Suppressor macrophage treated with lipopolysaccharide for 4 hours (primary cell): ENCODE measurements at places on chromosomes 16 and 17.
A peak's percentile ranks its signal among the peaks of the same experiment; 100 is the strongest.

GRCh38 chr16:9395958-9396359 is 304.5 kb downstream of the HAPSTR1 start:
- no peak for DNase-seq

- no peak for DNase-seq
Measured at GRCh38 chr16:83312718-83313245, 495.0 kb upstream of the HSBP1 start.

- no peak for DNase-seq
Measured at GRCh38 chr17:28406473-28406814, 432 bp upstream of the SLC46A1 start.

GRCh38 chr17:42651392-42651791 is 7.7 kb upstream of the TUBG2 start:
- no peak for DNase-seq

- DNase-seq, result peak; percentile 55
Measured at GRCh38 chr16:66899945-66900710, 18.6 kb downstream of the CDH16 start.

DNA sequence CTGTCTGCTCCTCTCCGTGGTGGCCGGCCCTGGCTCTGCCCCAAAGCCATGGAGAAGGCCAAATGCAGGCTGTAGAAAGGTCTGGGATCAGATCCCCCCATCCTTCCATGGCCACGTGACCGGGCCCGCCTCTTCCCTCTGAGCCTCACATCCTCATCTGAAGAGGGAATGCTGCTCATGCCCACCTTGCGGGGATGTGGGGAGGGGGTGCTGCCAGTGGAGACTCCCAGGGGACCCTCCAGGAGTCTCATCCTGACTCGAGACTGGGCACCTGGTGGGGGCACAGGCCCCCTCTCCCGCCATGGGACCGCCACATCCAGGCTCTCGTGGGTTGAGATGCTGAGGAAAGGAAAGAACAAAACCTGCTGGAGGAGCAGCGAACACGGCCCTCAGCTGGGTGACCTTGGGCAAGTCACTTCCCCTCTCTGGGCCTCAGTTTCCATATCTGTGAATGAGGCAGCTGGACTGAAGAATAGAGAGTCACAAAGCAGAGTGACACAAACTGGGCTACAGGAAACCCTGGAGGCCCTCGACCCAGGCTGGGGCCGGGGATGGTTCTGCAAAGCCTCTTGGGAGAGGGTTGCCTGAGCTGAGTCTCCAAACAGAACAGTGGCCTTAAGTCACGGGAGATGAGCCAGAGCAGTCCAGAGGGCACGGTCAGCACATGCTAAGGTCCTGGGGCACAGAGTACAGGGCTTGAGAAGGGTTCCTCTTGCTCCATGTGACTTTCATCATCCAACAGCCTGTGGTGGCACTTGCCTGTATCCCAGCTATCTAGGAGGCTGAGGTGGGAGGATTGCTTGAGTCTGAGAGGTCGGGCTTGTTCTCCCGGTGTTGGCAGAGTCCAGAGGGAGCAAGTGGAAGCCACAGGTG is 30.1 kb downstream of the SOCS1 start:
- DNase-seq, result no peak

DNA sequence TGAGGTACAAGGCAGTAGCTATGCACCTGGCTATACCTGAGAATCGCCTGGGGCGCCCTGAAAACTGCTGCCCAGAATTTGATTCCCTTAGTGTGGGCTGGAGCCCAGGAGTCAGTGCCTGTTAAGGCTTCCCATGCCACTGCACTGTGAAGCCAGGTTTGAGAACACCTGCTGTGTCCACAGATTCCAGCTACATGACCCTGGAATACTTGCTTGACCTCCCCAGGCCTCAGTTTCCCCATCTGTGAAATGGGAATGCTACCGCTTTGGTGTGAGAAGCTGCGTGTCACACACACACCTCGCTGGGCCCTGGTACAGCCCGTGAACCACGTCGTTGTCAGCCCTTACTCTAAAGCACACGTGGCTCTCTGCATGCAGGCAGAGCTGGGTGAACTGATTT is 271.0 kb downstream of the C16orf95 start:
- DNase-seq, result no peak

DNA sequence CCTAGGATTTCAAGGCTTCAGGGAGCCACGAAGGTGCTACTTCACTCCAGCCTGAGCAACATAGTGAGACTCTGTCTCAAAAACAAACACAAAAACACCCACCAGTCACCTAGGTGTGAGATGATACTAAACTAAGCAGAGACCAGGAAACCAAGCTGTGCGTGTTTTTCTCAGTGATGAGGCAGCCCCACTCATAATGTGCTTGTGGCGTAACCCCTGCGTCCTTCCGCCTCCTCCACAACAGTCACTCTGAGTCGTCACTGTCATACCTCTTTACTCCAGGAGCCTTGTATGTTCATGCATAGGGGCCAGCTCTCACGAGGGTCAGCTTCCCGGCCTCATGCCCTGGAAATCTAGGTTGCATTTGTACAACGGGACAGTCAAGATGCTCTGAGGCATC is 31.1 kb upstream of the SLC47A1 start:
- peak; percentile 25 for DNase-seq

GRCh38 chr17:48307814-48308411 is 122.1 kb downstream of the SKAP1 start:
- DNase-seq, result peak; percentile 64

DNA sequence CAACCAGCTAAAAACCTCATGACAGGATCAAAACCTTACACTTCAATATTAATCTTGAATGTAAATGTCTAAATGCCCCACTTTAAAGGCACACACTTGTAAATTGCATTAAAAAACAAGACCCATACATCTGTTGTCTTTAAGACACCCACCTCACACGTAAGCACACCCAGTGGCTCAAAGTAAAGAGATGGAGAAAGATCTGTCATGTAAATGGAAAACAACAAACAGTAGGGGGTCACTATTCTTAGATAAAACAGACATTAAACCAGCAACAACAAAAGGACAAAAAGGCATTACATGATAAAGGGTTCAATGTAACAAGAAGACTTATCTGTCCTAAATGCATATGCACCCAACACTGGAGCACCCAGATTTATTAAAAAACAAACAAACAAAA is 35.6 kb downstream of the SDR42E1 start:
- DNase-seq, result no peak

DNA sequence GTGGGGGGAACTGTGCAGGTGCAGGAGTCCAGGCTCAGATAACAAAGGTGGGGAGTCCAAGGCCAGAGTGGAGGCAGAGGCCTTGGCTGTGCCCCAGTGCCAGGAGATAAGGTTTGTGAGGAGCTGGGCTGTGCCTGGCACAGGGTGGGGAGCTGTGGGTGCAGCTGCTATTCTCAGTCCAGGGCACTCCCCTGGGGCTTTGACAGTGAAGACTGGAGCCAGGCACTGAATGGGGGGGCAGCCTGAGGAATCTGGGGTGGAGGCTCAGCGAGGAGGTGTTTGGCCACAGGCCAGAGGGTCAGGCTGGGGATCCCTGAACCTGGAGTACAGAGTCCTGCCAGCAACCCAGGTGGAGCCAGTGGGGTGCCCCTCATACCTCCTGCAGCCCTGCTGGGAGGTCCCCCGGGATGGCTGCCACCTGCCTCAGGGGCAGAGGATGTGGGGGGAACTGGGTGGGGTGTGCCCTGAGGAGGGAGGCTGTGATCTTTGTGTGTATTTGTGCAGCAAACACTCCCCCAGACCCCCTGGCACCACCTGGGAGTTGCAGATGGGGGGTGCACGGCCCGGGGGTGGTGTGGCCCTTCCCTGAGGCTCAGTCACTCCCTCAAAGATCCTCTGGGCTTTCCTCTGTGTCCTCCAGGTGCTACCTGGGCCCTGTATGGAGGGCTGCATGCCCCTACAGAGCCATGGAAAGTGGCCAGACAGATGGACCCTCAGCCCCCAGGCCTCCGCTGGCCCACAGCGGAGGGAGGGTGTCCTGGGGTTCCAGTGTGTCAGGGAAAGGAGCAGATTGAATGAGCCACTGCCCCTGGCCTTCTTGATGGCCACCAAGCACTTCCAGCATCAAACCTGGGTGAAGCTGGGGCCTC is 44.5 kb upstream of the SMPD3 start:
- DNase-seq, result no peak

DNA sequence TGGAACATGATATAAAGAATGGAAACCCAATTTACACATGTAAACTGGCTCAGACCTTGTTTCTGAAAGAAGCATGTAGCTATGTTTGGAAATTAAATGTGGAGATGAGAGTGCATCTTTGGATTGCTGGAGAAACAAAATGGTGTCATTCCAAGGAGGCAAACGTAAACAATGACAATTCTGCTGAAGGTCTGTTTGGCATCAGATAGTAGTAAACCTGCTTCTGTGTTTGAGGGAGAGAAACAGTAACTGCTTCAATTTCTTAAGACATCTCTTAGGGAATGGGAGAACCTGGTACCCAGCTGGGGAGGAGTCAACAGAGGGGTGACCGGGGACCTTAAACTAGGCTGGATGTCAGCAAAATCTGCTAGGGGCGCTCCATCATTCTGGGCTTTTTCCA is 23.5 kb downstream of the GPRC5B start:
- DNase-seq, result no peak

DNA sequence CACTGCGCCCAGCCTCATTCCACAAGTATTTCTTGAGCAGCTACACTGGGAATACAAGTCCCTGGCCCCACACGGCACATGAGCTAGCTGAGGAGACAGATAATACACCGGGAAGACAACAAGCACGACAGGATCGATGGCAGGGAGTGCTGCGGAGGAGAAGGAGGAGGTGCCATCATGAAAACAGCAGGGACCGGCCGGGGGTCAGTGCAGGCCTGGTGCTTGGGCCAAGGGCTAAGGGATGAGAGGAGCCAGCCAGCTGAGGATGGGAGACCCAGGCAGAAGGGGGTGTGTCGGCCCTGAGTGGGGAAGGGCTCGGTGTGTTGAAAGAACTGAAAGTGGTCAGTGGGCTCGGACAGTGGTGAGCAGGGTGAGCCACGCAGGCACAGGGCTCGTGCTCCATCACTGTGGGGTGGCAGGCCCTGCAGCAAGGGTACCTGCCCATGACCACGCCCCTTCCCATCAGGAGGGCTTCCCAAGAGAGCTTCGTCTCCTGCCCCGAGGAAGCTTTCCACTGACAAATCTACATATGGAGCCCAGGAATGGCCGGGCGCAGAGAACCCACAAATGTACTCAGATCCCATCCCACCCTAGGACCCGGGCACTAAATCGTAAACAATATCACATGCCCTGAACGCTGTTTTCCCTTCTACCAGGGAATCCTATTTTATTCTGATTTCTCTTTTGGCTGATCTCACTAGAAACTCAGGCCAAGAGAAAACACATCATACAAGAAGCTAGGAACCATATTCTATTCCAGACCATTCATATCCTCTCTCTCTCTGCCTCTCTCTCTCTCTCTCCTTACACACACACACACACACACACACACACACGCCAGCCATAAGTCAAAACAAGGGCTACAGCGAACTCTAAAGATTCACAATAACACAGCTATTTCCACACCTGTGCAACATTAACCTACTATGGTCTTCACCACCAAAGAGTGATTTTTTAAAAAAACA is 50.7 kb upstream of the TNRC6C start:
- DNase-seq, result no peak

- no peak for DNase-seq
Measured at GRCh38 chr17:14864127-14864526, 401.0 kb downstream of the PMP22 start.

DNA sequence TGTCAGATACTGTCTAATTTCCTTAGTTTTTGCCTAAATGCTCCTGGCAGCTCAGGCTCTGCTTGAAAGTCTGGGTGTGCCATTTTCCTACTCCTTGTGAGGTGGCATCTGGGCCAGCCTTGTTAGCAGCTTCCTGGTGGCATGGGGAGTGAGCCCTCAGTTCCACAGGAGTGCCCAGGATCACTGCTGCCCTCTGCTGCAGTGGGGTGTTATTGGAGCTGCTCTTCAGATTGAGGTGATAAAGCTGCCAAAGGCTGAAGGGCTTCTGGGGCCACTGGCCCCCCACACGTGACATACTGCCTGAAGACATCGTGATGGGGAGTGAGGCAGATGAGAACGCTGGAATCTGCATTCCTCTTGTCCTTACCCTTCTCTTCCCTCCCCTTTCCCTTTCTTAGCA is 27.4 kb downstream of the CEP95 start:
- DNase-seq, result no peak

GRCh38 chr16:22874394-22874793 is 60.4 kb downstream of the HS3ST2 start:
- DNase-seq, result no peak

- no peak for DNase-seq
Measured at GRCh38 chr16:17861981-17862479, 391.3 kb upstream of the XYLT1 start.

DNA sequence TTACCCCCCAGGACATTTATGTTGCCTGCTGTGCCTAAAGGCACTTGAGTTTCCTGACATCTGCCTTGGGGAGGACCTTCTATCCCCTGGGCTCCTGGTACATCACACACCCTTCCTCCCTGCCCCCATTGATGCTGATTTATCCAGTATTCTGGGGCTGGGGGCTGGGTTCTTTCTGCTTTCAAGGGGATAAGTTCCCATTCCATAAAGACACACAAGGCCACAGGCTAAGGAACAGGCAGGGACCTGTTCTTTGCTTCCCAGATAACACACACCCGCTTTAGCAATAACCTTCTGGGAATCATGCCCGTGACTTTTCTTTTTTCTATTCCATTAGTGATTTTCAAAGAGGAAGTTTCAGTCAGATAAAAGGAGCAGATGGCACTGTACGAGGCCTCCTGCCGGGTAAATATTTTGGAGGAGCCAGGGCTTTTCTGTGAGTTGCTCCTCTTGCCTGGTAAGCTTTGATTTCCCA is 30.6 kb downstream of the CHD9 start:
- no peak for DNase-seq

DNA sequence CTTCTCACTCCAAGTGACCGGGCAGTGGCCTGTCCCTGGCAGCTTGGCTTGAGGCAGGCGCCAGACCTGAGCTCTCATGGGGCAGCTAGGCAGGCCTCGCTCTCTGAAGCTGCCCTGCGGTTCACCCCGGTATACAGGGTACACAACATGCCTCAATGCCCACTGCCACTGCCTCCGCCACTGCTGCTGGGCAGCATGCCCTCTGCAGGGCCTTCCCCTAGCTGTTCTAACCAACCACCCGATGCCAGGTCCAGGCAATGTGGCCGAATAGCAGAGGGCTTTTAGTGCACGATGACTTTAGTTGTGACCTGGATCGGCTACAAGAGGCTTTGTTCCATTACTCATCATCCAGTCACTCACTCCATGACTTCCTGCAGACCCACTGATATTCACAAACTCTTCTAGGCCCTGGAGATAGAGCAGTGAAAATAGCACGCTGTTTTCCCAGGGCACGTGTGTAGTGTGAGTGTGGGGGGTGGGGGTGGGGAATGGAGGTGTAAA is 19.7 kb downstream of the CDC42EP4 start:
- peak; percentile 19 for DNase-seq

GRCh38 chr16:81564421-81564911 is 119.9 kb downstream of the CMIP start:
- DNase-seq, result no peak

- DNase-seq, result no peak
Measured at GRCh38 chr17:70084476-70084875, 9.5 kb downstream of the KCNJ16 start.

- DNase-seq, result no peak
Measured at GRCh38 chr16:11016993-11017392, 72.6 kb downstream of the CLEC16A start.
